ENCODE measurements at places on chromosomes 7 and 10. TPM values are rescaled to one million over a fixed set of nuclear protein-coding genes. Genes with fewer than 3 reads are reported as not detected.

The C7orf33 gene
- total RNA-seq, result not detected

DNA sequence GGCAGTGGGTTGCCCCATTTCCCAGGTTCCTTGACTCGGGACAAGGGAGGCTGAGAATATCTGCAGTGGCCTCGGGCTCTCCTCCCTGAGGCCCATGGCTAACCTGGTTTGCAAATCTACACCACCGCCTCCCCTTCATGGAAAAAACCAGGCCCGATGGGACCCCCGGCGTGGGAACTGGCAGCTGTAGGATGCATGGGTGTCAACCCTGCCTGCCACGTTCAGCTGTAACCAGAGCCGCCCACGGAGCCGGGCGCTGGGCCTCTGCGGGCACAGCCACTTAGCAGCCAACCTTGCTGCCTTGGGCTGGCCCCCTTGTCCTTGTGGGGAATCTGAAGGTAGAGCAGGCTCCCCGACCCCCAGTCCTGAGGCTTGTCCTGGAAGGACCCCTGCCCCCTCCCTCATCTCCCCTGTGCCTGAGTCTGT, 1.6 kb downstream of the PWWP2B start:
- H3K27me3 ChIP-seq, result no peaks in the 10 kb centered on the region
- H3K4me3 ChIP-seq, result peak overlapping the region; percentile 88
- peaks cover 7% of the 10 kb centered on the region for H3K4me1 ChIP-seq
- H3K36me3 ChIP-seq, result peaks cover 1% of the 10 kb centered on the region

DNA sequence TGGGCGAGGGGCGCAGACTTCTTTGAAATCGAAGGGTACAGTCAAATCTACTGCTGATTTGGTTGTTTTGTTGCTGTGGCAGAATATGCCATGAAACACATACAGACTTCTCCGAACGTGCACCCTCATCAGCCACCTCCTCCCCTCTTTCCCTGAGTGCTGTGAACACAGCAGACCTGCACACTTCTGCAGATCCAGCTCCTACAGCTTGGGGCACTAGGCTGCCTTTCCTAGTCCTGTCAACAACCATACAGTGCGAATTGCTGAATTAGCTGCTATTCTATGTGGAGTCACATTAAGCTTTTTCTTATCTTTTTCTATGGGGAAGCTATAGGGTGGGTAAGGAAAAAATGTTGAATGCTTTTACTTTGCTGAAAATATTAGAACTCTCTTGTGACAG, 57.5 kb downstream of the COL17A1 start:
- H3K4me3 ChIP-seq, result no peak overlapping the region
- peaks cover 15% of the 10 kb centered on the region for H3K36me3 ChIP-seq
- DNase-seq, result no peak
- H3K27me3 ChIP-seq, result no peaks in the 10 kb centered on the region

The TUBB8 gene
- 0.77 TPM for total RNA-seq

The ST8SIA6 gene
- total RNA-seq, result 0.36 TPM

The PRSS2 gene
- 5.3 TPM for total RNA-seq

DNA sequence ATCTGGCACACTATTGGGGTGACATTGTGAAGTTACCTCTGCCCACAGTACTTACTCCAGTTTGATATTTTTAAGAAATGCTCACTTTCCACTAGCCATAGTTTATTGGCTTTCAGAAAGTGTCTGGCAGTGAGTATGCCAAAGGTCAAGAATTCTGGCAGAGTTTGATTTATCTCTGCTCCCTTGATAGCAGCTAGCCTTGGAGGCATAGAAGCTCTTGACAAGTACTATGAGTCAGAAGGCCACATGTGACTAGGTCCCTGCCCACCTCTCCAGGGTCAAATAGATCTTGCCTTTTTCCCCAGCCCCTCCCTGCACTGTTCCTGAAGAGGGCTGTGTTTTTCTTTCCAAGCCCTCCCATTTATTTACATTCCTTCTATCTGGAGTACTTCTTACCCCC, 202.2 kb downstream of the AUTS2 start:
- peak overlapping the region; percentile 85 for H3K27ac ChIP-seq
- no peaks in the 10 kb centered on the region for H3K27me3 ChIP-seq
- H3K4me1 ChIP-seq, result peaks cover 51% of the 10 kb centered on the region
- no peak for DNase-seq
- no peak overlapping the region for H3K4me3 ChIP-seq
- H3K36me3 ChIP-seq, result no peaks in the 10 kb centered on the region

DNA sequence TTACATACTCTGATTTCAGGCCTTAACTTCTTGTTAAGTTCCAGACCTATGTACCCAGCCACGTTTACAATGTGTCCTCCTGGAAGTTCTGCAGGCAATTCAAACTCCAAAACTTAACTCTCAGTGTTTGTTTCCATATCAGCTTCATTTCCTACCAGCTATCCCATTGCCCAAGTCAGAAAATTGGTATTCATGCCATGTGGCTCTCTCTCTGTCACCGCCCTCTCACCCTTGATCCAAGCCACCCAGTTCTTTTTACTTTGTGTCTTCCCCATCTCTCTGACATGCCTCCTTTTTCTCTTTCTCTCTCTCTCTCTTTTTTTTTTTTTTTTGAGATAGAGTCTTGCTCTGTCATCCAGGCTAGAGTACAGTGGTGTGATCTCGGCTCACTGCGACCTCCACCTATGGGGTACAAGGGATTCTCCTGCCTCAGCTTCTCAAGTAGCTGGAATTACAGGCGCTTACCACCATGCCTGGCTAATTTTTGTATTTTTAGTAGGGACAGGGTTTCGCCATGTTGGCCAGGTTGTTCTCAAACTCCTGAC, 33.9 kb downstream of the ARL4A start:
- H3K27me3 ChIP-seq, result no peaks in the 10 kb centered on the region
- no peak for DNase-seq
- no peaks in the 10 kb centered on the region for H3K36me3 ChIP-seq
- no peak overlapping the region for H3K27ac ChIP-seq
- H3K4me3 ChIP-seq, result no peak overlapping the region
- peaks cover 3% of the 10 kb centered on the region for H3K4me1 ChIP-seq

The MYH16 gene
- total RNA-seq, result not detected

The EN2 gene
- total RNA-seq, result not detected
